ENCODE measurements at places on chromosomes 16 and 17.
A peak's percentile ranks its signal among the peaks of the same experiment; 100 is the strongest.

DNA sequence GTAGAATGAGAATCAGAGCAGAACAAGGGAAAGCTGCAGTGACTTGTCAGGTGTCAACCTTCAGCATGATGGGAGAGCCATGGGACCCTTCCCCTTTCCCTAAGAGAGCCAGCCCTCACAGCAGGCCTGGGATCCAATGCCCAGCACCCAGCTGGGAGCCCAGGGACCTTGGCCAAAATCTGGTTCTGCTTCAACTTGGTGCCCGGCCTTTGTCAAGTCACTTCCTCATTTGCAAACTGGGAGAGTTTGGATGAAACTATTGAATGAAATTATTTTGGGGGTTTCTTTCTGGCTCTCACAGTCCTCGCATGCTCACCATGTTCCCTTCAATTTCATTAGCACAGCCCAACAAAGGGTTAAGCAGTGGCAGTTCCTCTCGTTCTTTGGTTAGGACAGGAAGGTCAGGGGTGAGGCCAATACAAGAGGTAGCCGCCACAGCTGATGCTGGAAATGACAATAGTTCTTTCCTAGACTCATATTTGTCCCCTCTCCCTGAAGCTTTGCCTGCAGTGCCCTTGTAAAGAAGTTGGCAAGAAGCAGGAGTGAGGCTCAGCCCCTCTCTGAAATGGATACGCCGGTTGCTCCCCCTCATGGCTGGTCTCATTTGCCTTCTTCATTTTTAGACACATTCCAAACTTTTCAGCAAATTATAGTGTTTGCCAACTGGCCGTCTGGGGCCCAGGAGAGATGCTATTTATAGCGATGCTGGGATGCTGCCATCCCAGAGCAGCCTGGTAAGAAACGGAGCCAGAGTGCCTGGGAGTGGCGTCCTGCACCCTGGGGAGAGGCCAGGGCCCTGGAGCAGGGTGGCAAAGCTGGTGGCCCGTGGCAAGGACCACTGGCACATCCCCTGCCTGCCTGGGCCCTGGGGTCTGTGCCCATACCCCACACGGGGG lies 34.5 kb upstream of the MEOX1 start:
- DNase-seq = peak; percentile 13

- no peak for DNase-seq
These were observed 19.4 kb downstream of the TMEM94 start for GRCh38 chr17:75475851-75476250.

DNA sequence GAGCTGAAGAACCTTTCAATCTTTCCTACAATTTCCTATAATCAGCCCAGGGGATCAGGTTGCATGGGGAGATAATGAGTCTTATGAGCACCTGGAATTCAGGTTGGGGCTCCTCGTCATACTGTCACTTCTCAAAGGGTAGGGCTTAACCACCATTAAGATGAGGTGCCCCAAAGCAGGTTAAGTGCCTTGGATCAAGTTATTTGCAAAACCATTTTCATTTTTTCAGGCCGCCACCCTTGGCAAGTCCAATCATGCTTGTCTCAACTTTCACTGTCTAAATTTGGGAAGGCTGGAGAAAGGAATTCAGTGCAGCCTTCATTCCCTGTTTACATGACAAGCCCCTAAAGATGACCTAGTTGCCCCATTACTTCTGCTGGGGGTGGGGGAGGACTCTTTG lies 44.9 kb upstream of the TANGO6 start:
- DNase-seq = no peak

DNA sequence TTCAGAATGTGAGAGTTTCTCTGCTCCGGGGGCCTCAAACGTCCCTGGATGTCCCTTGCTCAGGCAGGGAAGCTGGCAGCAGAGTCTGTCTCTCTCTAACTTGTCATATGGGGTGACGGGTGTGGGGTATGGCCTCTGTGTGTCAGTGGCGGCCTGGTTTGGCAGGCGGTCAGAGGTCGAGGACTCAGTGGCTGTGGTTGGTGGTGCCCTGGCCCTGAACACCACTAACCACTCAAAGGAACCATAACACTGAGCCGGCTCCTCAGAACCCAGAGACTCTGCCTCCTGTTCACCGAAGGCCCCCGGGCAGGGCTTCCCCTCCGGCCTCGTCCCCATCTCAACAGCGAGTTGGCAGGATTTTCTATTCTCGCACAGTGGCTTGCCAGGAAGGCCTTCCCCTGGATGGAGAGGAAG lies 677 bp downstream of the P2RX1 start:
- DNase-seq = no peak

DNA sequence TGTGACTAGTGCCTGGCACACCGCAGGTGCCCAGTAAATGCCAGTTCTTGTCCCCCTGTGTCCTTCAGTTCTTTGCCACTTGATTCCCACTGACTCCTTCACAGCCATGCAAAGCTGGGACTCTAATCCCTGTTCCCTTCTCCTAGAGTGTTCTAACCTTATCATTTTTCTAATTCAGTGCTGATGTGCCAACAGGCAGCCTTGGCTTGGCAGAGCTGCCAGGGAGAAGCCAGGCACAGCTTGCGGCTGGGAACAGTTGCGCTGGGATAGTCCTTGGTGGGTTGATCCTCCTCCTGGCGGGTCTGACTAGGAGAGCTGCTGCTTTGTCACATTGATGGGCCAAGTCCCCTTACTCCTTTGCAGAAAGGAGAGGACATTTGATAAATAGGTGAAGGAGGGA lies 654.2 kb downstream of the HS3ST4 start:
- no peak for DNase-seq
